AG10803 (cell line): ENCODE measurements at places on chromosomes 3 and 15.
A peak's percentile ranks its signal among the peaks of the same experiment; 100 is the strongest.

DNA sequence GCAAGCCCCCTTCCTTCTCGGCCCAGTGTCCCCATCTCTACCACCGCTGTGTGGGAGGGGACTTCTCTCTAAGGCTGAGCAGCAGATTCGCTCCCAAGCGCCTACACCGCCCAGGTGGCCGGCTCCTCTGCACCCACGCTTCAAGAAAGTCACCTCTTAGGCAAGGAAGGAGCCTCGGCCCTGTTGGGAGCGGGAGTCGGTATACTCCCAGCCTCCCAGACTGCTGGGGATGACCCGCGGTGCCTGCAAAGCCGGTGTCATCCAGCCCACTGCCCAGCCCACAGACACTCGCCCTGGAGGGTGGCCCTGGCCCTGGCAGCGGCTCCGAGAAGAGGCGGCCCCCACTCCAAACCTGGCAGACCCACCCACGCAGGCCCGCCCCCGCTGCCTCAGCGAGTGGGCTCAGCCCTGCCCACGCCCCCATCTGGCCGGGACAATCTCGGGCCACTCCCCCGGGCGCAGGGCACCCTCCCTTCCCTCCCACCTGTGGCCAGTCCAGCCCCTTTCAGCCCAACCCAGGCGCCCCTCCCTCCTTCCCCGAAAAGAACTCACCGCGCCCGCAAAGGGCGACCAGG, 396 bp downstream of the CHRNB4 start:
- no peak for DNase-seq

GRCh38 chr3:176905331-176905730, 292.0 kb downstream of the TBL1XR1 start:
- DNase-seq, result no peak

DNA sequence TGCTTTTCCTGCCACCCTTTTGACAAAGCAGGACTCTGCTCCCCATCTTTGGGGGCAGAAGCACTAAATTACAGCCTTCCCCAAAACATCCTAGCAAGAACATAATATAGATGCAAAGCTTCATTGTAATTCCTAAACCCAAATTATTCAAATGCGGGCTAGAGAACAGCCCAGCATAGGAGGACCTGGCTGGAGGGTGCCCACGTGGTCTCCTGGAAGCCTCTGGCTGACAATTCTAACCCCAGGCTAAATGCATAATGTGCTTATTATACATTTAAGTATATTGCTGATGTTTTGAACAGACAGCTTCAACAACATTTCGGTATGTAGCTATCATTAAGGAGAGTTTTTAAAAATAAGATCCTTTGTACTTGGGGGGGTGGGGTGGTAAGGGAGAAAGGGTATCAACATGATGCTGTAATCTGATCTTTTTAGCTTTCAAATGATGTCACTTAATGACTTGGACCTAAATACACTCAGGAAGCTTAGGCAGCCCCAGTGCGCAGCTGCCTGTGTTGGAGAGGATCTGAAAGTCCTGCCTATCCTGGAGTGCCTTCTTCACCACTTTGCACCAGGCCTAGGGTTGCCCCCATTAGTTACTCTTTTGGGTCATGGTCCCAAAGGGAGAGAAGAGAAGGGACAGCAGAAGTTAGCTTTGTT, 57.2 kb upstream of the USP3 start:
- no peak for DNase-seq

GRCh38 chr3:196599734-196600128, 31.3 kb downstream of the FBXO45 start:
- DNase-seq, result no peak

GRCh38 chr15:51195459-51195858, 100.8 kb upstream of the TNFAIP8L3 start:
- DNase-seq, result peak; percentile 22

GRCh38 chr3:182240474-182240873, 528.7 kb downstream of the SOX2 start:
- no peak for DNase-seq

GRCh38 chr3:128714887-128715491, 11.0 kb upstream of the RAB7A start:
- no peak for DNase-seq

GRCh38 chr3:15014606-15015328, 50.3 kb downstream of the MRPS25 start:
- no peak for DNase-seq

DNA sequence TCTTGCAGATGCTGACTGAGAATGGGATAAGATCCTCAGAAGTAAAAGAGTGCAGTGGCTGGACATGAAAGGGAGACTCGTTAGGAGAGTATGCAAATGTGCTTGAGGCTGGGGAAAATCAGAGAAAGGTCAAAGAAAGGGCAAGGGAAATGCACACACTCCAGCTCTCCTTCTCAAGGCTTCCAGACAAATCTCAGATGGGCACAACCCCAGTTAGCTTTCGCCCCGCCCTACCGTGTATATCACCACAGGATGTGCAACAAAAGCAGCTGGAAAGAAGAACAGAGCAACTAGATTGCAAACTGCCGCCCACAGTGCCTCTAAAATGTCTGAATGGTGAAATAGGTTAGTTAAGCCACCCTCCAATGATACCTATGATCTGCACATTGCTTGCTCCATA, 63.9 kb downstream of the CERS3 start:
- DNase-seq, result no peak

- DNase-seq, result peak; percentile 71
These were observed 24.0 kb upstream of the SPTBN5 start for GRCh38 chr15:41917767-41918430.

- DNase-seq, result no peak
These were observed 667.9 kb upstream of the SGO1 start for GRCh38 chr3:20853890-20854289.

GRCh38 chr3:180048840-180049239, 12.1 kb upstream of the PEX5L start:
- no peak for DNase-seq

DNA sequence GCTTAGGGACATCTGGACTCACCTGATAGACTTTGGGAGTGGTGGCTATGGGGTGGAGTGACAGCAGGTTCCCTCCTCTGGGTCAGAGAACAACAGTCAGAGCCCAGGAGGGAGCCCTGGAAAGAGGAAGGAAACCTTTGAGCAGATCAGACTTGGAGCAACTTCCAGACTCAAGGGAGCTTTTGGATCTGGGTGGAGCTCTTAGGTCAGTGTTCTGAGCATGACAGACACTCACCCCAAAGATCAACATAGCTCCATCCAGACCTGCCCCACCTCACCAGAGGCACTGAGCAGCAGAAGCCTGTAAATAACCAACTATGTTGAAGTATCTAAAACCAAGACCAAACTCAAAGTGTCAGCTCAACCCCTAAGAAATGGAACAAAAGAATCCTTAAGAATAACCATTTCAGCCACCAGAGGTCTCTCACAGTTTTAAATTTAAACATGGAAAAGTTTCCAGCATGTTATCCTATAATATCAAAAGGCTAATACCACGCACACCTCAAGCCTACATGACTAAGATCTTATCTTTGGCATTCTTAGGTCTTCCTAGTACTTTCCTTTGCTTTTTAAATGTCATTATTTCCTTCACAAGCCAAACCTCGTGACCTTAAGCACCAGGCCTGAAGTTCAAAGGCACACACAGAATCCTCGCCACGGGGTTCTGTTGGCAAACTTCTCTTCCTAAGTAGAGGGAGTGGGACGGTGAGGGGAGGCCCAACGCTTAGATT, 56.4 kb downstream of the UMPS start:
- peak; percentile 53 for DNase-seq

DNA sequence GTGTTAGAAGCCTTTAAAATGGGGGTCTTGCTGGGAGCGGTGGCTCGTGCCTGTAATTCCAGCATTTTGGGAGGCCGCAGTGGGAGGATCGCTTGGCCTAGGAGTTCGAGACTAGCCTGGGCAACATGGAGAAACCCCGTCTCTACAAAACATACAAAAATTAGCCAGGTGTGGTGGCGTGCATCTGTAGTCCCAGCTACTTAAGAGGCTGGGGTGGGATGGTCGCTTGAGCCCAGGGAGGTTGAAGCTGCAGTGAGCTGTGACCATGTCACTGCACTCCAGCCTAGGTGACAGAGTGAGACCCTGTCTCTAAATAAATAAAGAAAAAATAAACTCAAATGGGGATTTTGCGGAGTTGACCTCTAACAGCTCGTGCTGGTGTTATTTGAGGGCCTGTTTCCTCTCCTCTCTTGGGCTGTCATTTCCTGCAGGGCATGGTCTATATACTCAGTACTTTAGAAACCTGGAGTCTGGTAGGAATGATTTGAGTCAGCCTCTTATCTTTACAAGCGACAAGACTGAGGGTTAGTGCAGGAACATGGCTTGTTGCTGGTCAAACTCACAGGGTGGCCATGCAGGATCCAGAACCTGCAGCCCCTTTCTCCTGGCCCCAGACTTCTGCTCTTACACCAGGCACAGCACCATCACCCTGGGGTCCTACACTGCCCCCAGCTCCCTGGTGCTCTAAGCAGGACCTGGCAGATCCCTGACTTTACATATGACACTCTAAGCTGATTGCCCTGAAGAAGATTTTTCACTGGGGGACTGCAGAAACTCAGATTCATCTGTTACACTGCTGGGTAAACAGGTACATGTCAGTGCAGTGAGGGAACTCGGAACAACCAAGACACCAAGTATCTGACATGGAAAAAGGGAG, 15.1 kb downstream of the EHD4 start:
- no peak for DNase-seq

DNA sequence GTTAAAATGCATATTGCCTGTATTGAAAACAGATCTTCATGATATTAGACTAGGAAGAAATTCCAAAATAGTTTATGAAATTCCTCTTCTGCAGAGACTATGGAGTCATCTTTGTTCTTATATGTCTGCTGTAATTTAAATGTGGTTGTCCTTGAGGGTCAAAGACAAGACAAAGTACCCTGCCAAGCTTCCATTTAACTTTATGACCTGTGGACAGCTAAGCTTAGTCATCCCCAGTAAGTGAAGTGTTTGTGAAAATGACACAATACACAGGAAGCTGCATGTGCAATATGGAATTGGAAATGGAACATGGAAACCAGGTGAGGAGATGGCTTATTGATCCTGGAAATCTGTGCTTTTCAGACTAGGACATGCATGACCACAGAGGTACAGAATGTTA, 68.5 kb upstream of the GBE1 start:
- peak; percentile 28 for DNase-seq

- DNase-seq, result peak; percentile 68
These were observed 302.9 kb downstream of the TLE3 start for GRCh38 chr15:69794645-69795469.

- no peak for DNase-seq
These were observed 402.6 kb downstream of the OCA2 start for GRCh38 chr15:27696530-27696929.

- no peak for DNase-seq
These were observed 47.8 kb upstream of the ZBTB38 start for GRCh38 chr3:141320399-141321108.

- DNase-seq, result no peak
These were observed 4.7 kb downstream of the SMAD3 start for GRCh38 chr15:67070150-67070549.

DNA sequence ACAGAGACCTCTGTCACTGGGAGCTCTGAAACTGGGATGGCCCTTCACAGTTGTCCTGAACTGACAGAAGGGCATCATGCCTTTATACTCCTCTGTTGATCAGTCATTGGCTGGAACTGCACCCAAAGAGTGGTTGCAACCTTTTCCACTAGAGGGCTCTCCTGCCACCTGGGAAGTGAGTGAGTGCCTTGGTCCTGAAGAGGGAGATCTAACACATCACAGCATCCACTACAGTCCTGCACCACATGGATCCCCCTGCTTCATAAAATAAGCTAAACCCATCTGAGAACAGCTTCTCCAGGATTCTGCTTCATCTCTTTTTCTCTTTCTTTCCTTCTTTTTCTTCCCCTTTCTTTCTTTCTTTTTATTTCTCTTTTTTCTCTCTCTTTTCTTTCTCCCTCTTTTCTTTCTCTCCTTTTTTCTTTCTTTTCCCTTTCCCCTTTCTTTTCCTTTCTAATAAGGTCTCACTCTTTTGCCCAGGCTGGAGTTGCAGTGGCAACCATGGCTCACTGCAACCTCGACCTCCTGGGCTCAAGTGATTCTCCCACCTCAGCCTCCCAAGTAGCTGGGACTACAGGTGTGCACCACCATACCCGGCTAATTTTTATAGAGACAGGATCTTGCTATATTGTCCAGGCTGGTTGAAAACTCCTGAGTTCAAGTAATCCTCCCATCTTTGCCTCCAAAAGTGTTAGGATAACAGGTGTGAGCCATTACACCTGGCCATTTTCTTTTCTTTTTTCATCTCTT, 42.8 kb upstream of the RAF1 start:
- peak; percentile 67 for DNase-seq

- DNase-seq, result peak; percentile 32
These were observed 589.7 kb upstream of the KCNMB2 start for GRCh38 chr3:177946497-177946896.

- no peak for DNase-seq
These were observed 26.4 kb downstream of the ACAA1 start for GRCh38 chr3:38110314-38111050.

DNA sequence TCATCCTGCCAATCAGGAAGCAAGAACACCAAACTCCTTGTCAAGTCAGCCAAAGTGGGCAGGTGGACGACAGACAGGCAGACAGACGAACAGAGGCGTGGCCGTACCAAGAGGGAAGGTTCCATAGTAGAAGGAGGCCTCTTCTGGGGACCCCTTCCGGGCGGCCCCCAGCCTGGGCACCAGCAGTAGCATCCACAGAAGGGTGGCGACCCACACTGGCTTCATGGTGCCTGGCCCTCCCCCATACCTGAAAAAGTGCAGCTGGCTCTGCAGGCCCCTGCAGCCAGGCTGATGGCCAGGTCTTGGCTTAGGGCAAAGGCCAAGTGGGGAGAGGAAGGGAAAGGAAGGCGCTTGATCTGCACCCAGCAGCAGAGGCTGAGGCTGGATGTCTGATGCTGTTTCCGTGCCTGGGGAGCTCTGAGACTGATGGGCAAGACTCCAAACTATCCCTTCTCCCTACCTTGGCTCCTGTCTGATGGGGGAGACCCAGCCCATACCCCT, 607 bp downstream of the LCTL start:
- DNase-seq, result no peak
